ENCODE measurements at places on chromosomes 4 and X. TPM values are rescaled to one million over a fixed set of nuclear protein-coding genes. Genes with fewer than 3 reads are reported as not detected.

The NRK gene
- 4.9 TPM for total RNA-seq

DNA sequence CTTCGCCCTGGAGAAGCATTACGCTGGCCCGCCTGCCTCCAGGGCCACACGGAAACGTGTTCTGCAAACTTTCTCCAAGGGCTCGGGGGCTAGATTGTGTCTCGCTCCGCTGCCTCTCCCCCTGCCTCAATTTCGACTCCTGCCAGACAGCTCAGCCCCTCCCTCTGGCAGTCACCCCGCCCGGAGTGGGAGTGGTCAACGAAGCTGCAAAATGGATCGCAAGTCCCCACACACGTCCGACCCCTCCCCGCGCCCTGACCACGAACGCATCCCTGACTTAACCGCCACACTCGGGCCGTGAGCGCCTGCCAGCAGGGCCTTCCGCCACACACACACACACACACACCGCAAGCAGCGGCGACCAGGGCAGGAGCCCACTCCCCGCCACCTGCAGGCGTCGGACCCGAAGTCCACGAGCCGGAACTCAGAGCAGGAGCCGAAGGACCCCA, 47.0 kb upstream of the NKAP start:
- DNase-seq = no peak

- DNase-seq = no peak
These were observed 179.5 kb upstream of the SPIN4 start for GRCh38 chrX:63530654-63531053.

DNA sequence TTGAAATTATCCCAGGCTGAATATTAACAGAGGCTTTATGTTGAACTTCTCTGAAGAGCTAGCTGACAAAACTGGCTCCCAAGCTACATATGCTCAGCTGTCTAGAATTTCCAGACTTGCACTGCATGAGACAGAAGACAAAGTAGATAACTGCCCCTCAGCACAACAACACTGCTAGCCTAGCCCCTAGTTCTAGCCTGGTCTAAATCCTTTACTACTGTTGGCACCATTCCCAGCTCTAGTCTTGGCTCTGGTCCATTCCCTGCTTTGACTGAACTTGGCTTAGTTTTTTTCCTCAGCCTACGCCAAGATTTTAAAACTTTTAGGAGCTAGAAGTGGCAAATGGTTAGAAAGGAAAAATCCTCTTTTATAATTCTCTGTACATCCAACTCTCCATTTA, 7.6 kb upstream of the OPHN1 start:
- DNase-seq = no peak

DNA sequence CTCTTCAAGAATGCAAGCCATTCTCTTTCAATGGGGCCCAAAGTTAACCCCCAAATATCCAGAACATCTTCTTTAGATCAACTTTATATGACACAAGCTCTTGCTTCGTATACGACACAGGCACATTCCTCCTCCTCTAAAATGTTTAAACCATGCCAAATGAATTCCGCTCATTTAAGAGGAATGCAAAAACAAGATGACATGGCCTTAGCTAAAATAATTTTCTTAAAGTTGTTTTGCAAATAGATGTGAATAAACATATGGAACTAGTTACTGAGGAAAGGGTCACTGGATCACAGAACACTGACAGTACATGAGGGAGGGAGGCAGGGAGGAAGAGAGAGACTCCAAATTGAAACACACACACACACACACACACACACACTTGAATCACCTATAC, 97.4 kb downstream of the RASL11B start:
- no peak for DNase-seq

GRCh38 chr4:119299260-119299671, 22.7 kb downstream of the FABP2 start:
- DNase-seq = no peak

DNA sequence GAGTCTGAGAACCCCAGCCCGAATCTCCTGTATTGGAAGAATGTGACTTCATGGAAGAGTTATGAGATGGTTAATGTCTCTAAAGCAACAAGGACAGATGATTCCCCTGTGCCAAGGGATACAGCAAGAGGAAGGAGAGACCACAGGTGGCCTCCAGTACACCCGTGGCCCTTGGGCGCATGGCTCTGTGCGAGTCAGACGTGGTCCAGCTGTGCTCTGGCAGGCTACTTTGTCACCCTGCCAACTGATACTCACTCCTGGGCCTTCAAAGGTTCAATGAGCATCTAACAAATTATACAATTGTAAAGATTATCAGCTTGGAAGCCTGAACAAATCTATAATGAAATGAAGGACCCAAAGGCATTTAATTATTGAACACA, 71.7 kb downstream of the NYX start:
- no peak for DNase-seq

GRCh38 chr4:158807691-158808090, 38.9 kb downstream of the FNIP2 start:
- no peak for DNase-seq

GRCh38 chr4:89469930-89470375, 162.4 kb upstream of the GPRIN3 start:
- no peak for DNase-seq

The DRP2 gene
- total RNA-seq = not detected

The SPANXN3 gene
- not detected for total RNA-seq

The CENPVL2 gene
- total RNA-seq = not detected

The KDR gene
- 28.7 TPM for total RNA-seq

The SCD5 gene
- total RNA-seq = 2.1 TPM

- DNase-seq = no peak
These were observed 14.1 kb upstream of the SEC24D start for GRCh38 chr4:118849867-118850487.

The ARHGEF38 gene
- not detected for total RNA-seq

DNA sequence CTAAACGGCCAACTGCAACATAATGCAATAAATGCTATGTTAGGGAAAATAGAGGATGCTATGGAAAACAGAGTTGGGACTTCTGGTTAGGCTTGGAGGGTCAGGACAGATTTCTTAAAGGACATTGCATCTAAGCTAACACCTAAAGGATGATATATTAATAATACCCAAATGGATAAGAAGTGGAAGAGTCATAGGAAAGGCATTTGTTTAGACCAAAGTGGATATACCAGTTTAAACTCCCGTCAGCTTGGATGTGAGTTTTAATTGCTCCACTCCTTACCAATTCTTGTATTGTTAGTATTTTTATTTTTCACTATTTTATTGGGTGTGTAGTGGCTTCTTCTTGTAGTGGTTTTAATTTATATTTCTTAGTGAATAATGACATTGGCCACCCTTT, 93.9 kb downstream of the PTPN13 start:
- DNase-seq = no peak

GRCh38 chrX:8731559-8732395, at the start of gene ANOS1:
Gene ANOS1, minus strand, starts transcription at chrX:8732137. Its CDS starts 101 bp downstream, at chrX:8732036.
- peak; percentile 80 for DNase-seq

GRCh38 chrX:103063191-103063845, 653 bp downstream of the BEX1 start:
- no peak for DNase-seq

The KCNE5 gene
- total RNA-seq = 0.38 TPM

GRCh38 chr4:113952452-113953029, 26.9 kb downstream of the ARSJ start:
- DNase-seq = no peak

The LIMCH1 gene
- 291 TPM for total RNA-seq

The PABPC4L gene
- total RNA-seq = 0.89 TPM

DNA sequence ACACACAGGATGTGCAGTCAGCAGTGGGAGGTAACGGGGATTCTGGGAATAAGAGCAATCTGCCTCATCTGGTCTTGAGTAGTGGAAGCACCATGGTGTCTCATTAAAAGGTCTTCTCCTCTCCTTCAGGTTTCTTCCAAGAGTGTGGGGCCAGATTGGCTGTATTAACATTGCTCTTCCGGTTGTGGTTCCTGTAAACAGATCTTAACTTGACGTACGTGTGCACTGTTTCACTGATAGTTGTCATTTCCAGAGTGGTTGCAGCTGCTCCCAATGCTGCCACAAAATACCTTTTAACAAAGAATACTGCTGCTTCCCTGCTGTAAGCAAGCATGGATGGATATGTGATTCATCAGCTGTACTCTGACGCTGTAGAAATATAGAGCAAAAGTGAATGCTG, 1443.4 kb upstream of the TENM3 start:
- no peak for DNase-seq

The TMPRSS11B gene
- not detected for total RNA-seq

GRCh38 chr4:84734037-84734436, 151.1 kb downstream of the CDS1 start:
- DNase-seq = no peak

The AMTN gene
- total RNA-seq = not detected

DNA sequence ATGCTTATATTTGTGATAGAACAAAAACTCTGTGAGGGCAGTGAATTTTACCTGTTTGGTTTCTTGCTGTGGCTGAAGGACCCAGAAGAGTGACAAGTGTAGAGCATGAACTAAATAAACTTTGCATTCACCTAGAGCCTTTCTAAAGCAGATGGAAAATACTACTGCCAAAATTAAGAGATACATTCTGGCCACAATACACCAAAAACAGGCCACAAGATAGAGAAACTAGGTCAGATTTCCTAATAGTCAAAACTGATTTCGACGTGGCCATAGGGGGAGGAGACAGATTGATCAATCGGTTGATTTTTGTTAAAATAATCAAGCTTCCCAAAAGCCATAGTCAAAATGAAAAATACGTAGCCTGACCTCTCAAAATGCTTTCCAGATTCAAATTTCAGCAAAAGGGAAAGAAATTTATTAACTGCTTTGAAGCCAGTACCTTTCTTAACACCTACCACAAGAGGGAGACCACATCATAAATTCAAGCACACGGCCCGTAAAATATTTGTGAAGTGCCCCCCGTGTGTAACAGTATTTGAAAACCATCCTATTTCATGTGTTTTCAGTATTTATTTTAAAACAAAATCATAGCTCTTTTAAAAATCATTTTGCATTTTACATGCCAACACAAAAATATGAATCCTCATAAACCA, 132.4 kb downstream of the CORIN start:
- DNase-seq = no peak

The CENPI gene
- total RNA-seq = 0.46 TPM

GRCh38 chrX:80667967-80668366, 141.7 kb downstream of the BRWD3 start:
- DNase-seq = no peak

- DNase-seq = no peak
These were observed 186.2 kb downstream of the RCHY1 start for GRCh38 chr4:75327804-75328512.

GRCh38 chrX:31661280-31661810, 589.5 kb upstream of the FTHL17 start:
- DNase-seq = no peak

- DNase-seq = no peak
These were observed 7.0 kb downstream of the ALB start for GRCh38 chr4:73410916-73411730.

The RPS6KA6 gene
- 0.40 TPM for total RNA-seq

The PARM1 gene
- 74.4 TPM for total RNA-seq

DNA sequence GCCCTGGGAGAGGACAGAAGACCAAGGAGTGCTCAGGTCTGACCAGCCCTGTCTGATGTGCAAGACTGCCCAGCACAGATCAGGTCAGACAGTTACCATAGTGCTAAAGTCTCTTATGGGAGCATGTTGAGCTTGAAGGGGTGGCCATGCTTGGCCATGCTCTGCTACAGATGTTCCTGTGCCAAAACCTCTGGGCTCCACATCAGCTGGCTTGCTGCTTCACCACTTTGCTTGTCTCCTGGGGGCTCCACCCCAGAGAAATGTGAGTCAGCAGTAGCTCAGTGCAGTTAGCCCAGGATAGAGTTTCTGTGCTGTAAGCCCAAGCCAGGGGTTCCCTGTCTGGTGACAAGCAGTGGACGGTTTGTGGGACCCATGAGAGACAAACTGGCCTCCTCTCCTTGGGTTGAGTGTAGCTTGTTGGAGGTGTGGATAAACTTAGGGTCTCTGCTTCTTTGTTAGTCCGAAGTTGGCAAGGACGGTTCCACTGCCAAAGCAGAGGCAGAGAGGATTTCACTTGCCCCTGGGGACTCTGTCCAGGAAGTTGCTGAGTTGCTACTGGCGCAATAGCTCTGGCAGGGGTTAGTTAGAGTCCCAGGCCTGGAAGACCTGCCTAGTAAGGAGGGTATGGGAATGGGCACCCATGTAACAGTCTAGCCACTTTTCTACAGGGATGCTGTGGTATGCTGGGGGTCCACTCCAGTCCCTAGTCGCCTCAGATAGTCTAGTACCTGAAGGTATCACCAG, 8.7 kb upstream of the TMSB15C start:
- no peak for DNase-seq

DNA sequence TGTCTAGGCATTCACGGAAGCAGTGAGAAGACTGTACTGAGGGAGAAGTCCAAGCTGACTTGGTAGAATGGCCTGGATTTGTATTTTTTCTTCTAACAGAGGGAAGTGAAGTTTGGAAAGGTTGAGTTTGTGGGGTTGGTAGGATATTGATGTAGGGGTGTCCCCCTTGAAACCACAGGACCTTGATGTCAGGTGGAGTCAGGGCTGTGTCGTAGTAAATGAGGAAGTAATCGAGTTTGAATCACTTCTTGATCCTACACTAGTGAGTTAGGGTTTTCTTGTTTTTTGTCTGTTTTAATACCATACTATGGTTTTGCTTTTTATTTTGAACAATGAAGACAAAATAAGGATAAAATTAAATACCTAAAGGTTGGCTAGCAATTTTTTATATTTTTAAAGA, 30.1 kb upstream of the ANAPC4 start:
- DNase-seq = no peak

The CXCR3 gene
- 0.13 TPM for total RNA-seq

DNA sequence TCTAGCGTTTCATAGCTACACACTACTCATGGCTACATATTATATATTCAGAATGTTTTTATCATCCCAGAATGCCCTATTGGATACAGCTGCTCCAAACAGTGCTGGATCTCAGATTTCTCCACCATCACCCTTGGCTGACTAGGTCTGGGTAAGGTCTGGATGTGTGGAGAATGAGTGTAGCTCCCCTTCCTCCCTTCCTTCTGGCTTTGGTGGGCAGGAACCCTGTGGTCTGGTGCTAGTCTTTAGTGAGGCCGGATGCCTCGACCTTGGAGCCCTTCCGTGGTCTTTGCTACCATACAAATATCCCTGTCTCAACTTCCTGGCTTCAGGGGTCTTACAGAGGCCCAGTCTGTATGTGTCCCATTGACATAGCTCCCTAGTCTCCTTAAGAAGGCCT, 52.1 kb upstream of the KDR start:
- DNase-seq = no peak

The DCAF4L1 gene
- 0.46 TPM for total RNA-seq

All from cardiac septum (tissue), 1 donor.